ENCODE measurements at places on chromosomes 13 and 19.
A peak's percentile ranks its signal among the peaks of the same experiment; 100 is the strongest.

DNA sequence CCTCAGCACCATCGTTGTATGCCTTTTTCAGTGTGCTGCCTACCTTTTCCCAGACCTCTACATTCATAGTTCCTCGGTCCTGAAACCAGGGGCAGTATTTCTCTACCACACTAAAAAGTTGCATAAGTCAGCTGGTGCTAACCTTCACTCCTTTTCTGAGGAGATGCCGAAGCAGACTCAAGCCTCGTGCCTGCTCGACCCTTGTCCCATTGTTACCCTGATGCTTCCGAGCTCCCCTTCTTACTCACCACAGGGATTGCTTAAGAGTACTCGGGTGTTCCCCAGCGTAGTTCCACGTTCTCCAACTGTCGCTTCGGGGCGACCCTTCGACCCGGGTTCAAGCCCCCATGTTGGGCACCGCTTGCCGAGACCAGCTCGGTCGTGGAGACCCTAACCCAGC lies 19.0 kb upstream of the IL17D start:
- DNase-seq = no peak

GRCh38 chr13:108573455-108573854 lies 56.0 kb upstream of the MYO16 start:
- no peak for DNase-seq

GRCh38 chr19:56838909-56839651 lies 1.4 kb downstream of the PEG3 start:
- no peak for DNase-seq

DNA sequence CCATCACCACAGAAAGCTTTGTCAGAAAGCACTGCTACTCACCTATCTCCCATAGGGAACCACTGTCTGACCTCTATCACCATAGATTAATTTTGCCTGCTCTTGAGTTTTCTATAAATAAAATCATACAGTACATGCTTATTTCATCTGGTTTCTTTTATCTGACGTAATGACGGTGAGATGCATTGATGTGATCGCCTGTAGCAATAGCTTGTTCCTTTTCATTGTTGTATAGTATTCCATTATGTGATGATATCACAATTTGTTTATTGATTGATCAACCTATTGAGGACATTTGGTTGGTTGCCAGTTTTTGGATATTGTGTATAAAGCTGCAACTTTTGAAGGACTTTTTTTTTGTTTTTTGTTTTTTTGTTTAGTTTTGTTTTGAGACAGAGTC lies 51.9 kb upstream of the ADGRE1 start:
- DNase-seq = no peak

DNA sequence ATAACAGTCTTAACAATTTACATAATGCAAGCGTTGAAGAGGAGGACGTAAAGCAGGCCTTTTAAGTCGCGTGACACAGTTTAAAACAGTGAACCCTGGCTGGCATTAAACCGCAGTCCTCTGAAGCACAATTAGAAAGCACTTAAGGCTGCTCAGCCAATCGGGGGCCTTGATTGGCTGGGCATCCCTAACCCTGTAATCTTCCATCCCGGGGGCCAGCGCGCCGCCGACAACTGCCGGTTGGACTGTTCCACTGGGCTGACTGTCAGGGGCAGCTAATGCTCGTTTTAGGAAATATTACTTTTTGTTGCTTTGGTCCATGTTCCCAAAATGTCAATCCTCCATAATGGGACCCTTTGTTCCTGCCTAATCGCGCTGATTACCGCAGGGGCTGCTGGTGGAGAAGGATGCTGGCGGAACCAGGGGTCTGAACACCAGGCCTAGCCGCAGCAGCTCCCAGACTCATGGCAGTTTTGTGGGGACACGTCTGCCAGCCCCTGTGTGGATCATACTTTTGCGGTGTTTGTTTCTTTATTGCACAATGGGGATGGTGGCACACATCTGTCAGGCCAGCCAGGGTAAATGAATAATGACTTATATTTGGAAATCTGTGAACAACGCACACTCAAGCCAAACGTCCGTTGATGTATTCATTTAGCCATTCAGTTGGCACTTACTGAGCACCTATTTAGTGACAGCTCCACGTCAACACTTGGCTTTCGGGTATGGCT lies 127.1 kb upstream of the SPACA7 start:
- DNase-seq = no peak

GRCh38 chr13:97327506-97328221 lies 105.5 kb downstream of the MBNL2 start:
- no peak for DNase-seq

DNA sequence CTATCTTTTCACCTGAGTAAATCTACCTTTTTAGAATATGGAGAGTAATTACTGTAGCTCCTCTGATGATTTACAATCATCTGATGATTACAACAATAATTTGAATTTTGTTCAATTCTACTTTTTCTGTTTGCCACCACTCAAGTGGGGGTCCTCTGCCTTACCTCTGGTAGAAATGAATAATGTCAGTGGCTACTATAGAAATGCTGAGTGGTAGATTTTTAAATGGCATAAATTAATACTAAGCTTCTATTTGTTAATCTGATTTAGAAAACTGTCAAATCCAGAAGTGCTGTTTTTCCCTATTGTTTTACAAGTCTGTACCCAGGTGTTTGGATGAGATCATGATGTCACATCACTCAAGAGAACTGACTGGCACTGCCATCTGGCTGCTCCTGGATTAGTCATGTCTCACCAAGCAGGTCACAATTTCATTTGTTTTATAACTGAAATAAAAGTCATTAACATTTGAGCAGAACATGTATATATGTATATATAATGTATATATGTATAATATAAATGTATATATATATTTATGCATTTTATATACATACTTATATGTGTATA lies 494.8 kb downstream of the TBC1D4 start:
- DNase-seq = no peak

- no peak for DNase-seq
Measured at GRCh38 chr13:71853725-71854124, 13.3 kb downstream of the DACH1 start.

GRCh38 chr13:94414141-94414540 lies 65.3 kb downstream of the DCT start:
- DNase-seq = no peak

DNA sequence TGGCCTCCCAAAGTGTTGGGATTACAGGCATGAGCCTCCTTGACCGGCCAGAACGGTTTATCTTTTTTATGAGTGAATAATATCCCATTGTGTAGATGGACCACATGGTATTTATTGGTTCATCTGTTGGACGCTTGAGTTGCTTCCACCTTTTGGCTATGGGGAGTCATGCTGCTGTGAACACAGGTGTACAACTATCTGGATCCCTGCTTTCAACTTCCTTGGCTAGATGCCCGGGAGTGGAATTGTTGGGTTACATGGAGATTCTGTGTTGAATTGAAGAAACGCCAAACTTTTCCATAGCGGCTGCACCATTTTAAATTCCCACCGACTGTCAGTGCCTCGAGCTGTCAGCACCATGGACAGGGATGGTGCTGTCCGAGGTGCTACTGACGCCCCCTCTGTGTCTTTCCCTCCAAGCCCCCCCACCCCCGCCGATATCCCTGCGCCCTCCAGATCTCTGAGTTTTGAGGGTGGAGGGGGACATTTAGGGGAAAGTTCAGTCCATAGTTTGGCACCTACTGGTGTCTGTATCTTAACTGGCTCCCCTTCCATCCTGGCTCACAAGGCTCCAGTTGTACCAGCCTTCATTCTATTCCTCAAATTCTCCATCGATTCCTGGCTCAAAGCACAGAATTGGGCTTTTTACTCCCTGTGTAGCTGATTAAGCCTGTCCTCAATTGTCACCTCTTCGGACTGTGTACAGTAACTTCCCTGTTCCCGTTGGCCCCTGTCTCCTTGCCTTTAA lies 27.3 kb downstream of the PNPLA6 start:
- DNase-seq = no peak

DNA sequence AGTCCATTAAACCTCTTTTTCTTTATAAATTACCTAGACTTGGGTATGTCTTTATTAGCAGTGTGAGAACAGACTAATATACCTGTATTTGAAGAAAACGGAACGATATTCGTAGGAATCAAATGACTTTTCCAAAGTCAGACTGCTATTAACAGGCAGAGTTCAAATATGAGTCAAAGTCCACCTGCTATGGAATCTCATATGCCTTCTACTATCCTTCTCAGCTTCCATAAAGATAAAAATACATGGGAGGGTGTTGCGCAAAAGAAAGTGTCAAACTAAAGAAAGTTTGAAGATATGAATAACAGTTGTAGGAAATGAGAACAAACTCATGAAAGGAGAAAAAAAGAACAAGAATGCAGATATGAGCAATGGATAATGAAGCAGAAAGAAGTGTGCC lies 704.6 kb downstream of the EFNB2 start:
- no peak for DNase-seq

DNA sequence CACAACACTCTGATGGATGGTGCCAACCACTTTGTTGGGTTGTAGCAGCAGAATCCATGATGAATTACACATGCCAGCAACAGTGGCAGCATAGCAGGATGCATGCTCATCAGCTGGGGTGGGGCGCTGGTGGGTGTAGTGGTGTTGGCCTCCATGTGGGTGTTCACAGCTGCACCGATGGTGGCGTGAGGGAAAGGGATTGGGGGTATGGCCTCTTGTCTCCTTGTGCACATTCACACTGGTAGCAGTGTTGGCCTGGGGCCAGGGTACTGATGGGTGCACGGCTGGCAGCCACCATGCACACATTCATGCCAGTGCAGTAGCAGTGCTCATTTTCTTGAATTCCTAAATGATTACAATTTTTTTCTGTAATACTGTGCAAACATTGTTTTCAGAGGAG lies 2748.8 kb upstream of the PCDH20 start:
- DNase-seq = no peak

- DNase-seq = no peak
Measured at GRCh38 chr13:72163678-72164077, 296.7 kb upstream of the DACH1 start.

- no peak for DNase-seq
Measured at GRCh38 chr13:51057906-51058305, 53.2 kb downstream of the C13orf42 start.

GRCh38 chr13:49858178-49858856 lies 65.8 kb upstream of the KPNA3 start:
- peak; percentile 94 for DNase-seq

GRCh38 chr19:28397800-28398199 lies 815.2 kb downstream of the UQCRFS1 start:
- no peak for DNase-seq

DNA sequence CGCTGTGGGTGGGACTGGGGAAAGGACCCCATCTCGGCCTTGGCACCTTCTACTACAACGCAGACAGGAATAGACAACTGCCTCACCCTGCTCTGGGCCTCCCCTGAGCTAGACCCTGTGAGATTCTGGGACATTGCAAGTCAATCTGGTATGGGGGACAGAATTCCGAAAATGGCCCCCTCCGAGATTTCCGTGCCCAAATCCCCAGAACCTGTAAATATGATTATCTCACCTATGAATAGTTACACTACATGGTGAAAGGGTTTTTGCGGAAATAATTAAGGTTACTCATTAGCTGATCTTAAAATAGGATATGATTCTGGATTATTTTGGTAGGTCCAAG lies 618 bp upstream of the ZBTB45 start:
- no peak for DNase-seq

DNA sequence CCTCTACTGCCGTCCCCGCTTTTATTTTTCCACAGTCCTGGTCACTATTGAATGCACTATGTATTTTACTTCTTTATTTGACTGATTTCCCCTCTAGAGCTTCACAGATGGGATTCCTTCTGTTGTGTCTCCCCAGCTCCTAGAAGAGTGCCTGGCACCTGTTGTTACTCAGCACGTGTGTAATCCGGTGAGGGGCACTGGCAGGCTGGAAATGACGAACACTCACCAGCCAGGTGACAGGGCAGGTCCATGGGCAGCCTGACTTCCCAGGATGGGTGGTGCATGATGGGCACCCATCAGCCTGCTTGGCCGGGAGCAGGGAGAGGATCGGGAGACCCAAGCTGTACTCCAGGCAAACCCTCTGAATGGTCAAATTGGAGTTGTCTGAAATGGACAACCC lies 67.2 kb downstream of the CEBPG start:
- DNase-seq = no peak

- no peak for DNase-seq
Measured at GRCh38 chr13:42660333-42660965, 86.5 kb downstream of the TNFSF11 start.

DNA sequence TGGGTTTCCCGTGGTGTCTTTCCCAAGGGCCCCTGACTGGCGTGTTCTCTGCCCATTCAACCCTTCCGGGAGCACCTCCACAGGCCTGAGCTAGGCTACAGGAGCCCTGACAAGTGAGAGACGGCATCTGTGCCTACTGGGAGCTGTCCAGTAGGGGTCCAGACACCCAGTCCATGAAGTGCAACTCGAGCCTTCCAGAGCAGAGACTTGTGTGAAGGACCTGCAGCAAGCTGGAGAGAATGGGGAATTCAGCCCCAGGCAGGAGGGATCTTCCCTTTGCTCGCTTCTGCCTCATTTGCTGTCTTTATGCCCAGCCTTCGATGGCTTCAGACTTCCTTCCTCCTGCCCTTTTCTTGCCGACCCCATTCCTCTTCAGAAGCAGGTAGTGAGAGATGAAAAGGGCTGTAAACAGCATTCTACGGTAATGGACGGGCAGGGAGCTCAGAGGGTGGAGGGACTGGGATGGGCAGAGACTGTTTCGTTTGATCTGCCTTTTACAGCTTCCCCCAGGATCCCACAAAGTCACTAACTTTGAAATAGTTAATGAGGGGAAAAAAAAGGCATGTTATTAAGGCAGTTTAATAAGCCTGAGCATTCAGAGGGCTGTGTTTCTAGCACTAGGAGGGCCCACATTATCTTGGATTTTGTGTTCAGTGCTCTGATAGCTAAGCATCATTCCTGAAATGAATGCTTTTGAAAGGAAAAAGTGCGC lies 327.6 kb downstream of the FGF9 start:
- DNase-seq = no peak

Data from HFFc6 (cell line).